ENCODE measurements at places on chromosomes 7 and 10. TPM values are rescaled to one million over a fixed set of nuclear protein-coding genes. Genes with fewer than 3 reads are reported as not detected.

GRCh38 chr10:21334891-21335696 is 190.4 kb downstream of the SKIDA1 start:
- DNase-seq: no peak

DNA sequence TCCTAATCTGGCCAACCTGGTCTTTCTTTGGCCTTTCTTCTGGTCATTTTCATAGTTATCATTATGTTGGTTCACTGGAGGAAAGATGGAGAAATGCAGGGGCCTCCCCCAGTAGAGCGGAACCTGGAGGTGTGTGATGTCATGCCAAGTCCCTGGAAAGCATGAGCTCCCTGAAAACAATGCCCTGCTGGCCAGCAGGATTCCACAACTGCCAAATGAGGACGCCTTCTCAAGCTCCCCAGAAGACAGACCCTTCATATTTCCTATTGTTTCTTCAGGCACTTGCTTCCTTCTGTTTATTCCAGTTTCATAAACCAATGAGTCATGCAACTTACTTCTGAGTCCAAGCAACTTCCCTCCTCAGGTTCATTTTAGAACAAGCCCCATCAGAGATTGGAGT is 339.0 kb downstream of the GATA3 start:
- DNase-seq: no peak

TDRD1 gene
- 0.20 TPM for total RNA-seq

ADIRF gene
- not detected for total RNA-seq

All from activated naive CD8-positive, alpha-beta T cell treated with anti-CD3 and anti-CD28 coated beads, Interleukin-2, amount 10 ng/mL, durations not matched to agents 7 days and 5 days (primary cell).